ENCODE measurements at places on chromosomes 12 and 14.

GRCh38 chr12:130281153-130281799 lies 56.4 kb upstream of the PIWIL1 start:
- no peak for DNase-seq

DNA sequence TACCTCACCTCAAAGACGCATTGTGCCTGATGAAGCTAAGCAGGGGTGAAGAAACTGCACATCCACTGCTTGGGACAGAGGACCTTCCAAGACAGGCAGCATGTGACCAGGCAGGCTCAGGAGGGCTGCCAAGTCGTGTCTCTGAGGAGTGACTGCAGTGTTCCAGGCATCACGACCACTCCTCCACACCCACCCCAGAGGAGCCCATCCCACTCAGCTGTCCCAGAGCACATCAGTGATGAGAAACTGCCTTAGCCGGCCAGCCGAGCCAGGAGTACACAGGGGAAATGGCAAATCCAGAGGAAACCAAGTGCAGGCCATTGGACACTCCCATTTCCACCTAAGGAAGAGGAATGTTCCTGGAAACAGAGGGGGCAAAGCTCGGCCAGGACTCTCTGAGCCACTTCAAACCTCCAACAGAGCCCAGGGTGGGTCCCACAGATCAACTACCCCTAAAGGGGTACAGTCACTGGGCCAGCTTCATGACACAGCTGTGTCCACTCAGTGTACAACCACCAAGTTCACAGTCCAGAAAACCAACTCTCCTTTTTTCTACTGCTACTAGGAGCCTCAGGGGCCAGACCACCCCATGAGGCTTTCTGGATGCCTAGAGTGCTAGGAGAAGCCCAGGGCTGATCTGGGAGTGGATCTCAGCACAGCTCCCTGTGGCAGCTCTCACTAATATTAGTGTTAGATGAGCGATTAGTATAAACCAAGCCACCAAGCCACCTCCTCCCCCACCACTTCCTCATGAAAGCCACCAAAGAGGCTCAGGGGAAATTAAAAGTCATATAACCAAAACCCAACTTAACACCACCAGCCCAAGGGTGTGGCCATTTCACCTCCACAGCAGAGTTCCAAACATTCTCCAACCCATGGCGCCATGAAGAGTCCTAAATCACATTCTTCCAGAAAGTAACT lies 15.4 kb downstream of the PXN start:
- DNase-seq, result no peak

DNA sequence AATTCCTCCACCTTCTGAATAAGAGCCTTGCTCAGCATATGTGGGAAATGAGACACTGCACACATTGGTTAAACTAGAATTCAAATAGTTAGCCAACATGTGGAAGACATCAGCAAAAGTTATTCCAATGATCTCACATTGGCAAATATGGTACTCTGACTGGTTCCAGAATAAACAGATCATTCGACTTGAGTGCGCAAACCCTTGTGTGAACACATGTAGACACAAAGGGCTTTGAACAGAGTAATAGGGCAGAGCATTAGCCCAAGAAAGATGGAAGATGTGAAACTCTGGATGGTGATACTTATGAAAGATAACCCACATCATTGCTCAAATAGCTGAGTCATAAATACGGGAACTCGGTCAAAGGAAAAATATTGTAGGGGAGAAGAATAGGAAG lies 1133.4 kb upstream of the SEL1L start:
- DNase-seq, result no peak

DNA sequence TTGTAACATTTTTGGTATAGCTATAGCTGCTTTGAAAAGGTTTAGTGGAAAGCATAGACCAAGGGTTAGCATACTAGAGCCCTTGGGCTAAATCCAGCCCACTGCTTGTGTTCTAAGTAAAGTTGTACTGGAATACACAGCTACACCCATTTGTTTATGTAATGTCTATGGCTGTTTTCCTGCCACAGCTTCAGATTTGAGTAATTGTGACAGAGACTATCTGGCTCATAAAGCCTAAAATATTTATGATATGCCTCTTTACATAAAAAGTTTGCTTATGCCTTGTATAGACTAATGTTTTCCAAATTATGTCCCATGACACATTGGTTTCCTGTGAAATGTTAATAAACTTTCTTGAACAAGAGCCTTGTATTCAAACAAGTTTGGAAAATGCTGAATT lies 234.8 kb upstream of the ATP2B1 start:
- no peak for DNase-seq

- DNase-seq, result no peak
These were observed 8.2 kb downstream of the ANG start for GRCh38 chr14:20696764-20697163.

DNA sequence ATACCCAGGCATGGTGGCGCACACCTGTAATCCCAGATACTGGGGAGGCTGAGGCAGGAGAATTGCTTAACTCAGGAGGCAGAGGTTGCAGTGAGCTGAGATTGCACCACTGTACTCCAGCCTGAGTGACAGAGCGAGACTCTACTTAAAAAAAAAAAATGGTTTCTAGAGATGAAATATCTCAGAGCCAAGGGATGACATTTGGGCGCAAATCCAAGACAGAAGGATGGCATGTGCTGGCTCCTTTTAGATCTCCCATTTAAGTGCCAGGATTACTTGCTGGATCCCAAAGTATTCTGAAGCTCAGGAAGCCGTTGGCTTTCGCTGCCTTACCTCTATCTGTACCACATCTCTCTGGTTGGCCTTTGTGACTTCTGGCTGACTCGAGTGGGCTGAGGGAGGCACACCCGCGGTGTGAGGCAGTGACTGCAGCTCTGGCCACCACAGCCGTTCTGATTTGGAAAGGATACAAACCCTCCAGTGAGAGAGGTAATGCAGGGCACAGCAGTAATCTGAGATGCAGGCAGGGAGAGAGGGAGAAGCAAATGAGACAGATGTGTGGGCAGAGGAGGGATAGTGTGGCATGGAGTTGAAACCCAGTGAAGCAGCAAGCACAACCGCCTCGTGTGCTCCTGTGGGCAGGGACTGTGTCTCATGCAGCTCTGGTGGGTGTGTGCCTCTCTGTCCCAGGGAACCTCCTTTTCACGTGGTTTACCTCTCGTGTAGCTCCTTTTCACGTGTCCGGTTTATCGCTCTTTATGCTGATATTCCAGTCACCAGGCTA lies 4.9 kb downstream of the B4GALNT3 start:
- DNase-seq, result no peak

DNA sequence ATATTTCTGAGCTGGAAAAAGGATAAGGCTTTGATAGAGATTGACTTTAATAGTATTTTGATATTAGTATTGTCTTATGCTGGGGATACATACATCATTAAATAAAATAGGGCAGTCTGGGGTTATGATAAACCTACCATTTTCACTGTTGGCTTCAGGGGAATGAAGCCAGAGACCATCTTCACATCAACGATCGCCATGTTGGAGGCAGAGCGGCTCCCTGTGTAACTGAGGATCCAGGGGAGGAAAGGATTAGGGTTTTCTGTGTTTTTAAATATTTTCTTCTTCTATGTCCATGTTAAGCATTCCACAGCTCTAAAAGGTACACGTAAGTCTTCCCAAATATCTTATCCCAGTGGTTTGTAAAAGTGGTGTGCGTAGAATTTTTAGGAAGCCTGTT lies 45.4 kb downstream of the A2M start:
- DNase-seq, result no peak

DNA sequence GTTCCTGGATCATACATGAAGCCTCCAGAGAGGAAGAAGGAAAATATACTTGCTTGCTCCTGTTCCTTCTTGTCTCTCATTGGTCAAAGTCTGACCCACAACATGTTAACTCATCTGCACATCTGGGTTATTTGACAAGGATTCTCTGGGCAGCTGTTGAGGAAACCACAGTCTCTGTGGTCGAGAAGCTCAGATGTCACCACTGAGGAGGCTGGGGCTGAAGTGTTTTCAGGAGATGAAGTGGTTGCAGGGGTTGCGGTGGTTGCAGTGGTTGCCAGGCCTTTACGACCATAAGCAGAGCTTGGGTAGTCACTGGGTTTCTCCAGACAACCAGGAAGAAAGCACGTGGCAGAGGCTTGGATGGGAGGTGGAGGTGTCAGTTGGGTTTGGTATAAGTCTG lies 265.0 kb upstream of the LRIG3 start:
- DNase-seq, result no peak

- no peak for DNase-seq
These were observed 26.5 kb downstream of the OTUB2 start for GRCh38 chr14:94052662-94053061.

- no peak for DNase-seq
These were observed 14.5 kb upstream of the LLPH start for GRCh38 chr12:66144791-66145754.

- no peak for DNase-seq
These were observed 3.2 kb upstream of the NUMB start for GRCh38 chr14:73461478-73462047.
